ENCODE measurements at places on chromosomes 3 and 15.

GRCh38 chr3:160472344-160472743 lies 22.8 kb upstream of the TRIM59 start:
- DNase-seq: no peak

DNA sequence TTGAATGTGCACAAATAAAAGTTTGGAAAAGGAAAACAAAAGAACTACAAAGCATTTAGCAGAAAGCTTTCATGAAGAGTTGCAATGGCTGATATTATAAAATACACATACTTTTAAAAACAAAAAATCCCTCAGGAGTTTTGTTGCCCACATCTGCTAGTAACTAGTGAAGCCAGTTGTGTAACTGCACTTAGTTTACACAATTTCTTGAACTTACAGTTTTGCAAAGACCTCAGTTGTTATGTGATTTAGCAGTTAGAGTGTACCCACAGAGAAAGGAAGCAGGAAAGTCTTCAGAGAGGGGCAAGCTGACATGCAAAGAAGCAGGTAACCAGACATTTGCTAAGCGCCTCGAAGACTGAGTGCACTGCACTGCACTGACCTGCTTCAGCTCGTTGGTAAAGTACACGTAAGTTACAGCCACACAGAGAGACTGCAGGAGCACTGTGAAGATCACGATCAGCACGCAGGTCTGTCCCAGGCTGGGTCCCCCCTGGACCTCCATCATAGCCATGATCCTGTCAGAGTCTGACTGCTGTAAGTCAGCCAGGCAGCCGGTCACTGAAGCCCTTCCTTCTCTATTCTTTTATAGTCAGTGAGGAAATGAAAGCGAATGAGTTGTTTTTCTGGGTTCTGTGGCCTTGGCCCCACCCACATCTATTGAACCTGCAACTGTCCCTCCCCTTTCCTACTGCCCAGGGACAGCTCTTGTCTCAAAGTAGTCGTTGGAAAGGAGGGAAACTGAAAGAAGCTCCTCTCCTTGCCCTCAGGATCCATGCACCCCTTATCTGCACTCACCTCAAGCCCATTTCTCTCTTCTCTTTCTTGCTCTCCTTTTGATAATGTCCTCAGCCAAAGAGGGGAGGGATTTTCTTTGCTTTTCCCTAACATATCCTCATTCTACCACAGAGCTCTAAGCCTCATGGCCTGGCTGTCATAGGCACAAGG lies at the start of gene TNFSF10:
TSS of gene TNFSF10 (minus strand) at position 560 of the 948 bp plus-strand sequence. CDS start at position 514, 46 bp downstream.
- DNase-seq: peak; percentile 57

DNA sequence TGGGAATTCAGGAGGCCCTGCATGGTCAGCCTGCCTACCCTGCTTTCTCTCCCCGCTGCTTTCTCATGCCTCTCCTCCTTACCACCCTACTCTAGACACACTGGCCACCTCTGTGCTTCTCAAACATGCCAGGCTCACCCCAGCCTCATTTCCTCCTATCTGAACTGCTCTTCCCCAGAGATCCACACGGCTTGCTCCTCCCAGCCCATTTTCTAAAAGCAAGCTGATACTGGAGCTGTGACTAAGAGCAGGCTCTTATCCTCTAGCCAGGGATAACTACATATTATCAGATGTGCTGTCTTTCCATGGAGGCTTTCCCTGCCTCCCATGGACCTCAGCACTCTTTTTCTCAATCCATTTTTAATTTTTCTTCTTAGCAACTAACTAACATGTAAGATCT lies 85.9 kb downstream of the BOC start:
- DNase-seq: no peak

DNA sequence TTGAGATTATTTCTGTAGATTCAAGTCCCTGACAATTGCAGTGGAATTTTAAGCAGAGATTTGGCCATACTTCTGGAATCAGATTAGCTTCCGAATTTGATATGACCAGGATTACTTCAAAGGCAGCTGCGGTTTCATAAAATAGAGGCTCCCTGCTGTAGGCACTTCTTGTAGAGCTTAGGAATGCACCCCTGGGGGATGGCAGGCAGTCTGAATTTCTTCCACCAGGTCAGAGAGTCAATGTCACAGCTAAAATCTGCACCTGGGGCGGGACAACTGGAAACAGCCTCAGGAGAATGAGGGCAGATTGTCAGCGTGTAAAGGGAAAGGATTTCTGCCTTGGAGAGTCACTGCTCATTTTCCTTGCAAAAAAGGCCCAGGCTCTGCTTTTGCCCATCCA lies 182.6 kb downstream of the ARRDC4 start:
- DNase-seq: no peak

DNA sequence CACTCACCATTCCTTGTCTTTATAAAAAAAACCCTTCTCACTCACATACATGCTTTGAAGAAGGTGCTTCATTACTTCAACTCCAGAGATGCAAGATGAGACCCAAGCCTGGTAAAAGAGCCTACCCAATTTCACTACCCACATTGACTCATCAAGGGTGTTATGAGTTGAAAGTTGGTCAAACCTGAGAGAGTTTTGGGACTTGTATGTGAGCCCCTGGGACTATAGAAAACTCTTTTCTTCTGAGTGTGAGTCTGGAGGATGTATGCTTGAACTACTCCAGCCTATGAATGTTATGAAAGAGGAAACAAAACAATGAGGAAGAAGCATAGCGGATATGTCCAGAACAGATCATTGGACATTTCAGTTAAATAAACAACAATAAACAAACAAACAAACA lies 106.5 kb upstream of the SATB1 start:
- no peak for DNase-seq

DNA sequence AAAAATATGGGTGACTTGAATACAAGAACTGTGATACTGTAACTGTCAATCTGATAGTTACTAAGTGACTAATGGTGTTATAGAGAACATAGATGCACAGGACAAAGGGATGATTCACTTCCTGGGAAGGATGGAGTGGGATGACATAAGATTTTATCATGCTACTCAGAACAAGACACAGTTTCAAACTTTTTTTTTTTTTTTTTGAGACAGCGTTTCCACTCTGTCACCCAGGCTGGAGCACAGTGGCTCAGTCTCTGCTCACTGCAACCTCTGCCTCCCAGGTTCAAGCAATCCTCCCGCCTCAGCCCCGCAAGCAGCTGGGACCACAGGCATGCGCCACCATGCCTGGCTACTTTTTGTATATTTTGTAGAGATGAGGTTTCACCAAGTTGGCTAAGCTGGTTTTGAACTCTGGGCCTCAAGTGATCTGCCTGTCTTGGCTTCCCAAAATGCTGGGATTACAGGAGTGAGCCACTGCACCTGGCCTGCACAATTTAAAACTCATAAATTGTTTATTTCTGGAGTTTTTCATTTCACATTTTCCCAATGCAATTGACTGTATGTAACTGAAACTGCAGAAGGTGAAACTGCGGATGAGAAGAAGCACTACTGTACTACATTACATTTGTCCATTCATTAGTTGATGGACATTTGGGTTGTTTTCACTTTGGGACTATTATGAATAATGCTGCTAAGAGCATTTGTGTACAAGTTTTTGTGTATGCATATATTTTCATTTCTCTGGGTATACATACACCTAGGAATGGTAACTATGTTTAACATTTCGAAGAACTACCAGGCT lies 40.6 kb downstream of the ADIPOQ start:
- no peak for DNase-seq

- no peak for DNase-seq
Measured at GRCh38 chr3:141181819-141182218, 49.8 kb upstream of the PXYLP1 start.

GRCh38 chr3:120823156-120823555 lies 80.6 kb downstream of the GTF2E1 start:
- DNase-seq: no peak

- no peak for DNase-seq
Measured at GRCh38 chr3:133996996-133997395, 32.7 kb downstream of the SLCO2A1 start.

- DNase-seq: no peak
Measured at GRCh38 chr3:18098960-18099587, 326.1 kb downstream of the SATB1 start.

- no peak for DNase-seq
Measured at GRCh38 chr3:157156837-157157635, 2.9 kb downstream of the CCNL1 start.

DNA sequence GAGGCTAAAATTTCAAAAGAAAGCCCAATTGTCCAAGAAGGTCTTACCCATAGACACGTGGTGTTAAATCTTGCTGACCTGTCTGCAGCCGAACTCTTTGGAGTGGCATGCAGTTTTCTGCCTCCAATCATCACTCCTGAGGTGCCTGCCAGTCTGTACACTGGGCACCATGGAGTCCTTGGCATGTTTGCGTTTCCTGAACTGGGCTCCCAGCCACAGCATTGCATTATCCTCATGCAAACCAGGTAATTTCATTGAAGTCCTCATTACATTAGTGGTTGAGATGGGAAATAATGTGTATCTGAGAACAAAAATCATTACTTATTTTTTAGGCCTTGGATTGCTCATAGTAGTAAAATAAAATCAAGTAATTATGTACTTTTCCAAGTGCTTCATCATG lies 152.3 kb downstream of the AKAP13 start:
- no peak for DNase-seq

- no peak for DNase-seq
Measured at GRCh38 chr3:79497447-79498111, 270.2 kb downstream of the ROBO1 start.

GRCh38 chr15:101183226-101183930 lies 68.5 kb downstream of the CHSY1 start:
- DNase-seq: no peak

- DNase-seq: no peak
Measured at GRCh38 chr3:61081554-61081953, 169.7 kb downstream of the FHIT start.

- DNase-seq: no peak
Measured at GRCh38 chr15:33107950-33108349, 86.6 kb downstream of the FMN1 start.

- no peak for DNase-seq
Measured at GRCh38 chr15:59918994-59919951, 84.8 kb upstream of the FOXB1 start.

DNA sequence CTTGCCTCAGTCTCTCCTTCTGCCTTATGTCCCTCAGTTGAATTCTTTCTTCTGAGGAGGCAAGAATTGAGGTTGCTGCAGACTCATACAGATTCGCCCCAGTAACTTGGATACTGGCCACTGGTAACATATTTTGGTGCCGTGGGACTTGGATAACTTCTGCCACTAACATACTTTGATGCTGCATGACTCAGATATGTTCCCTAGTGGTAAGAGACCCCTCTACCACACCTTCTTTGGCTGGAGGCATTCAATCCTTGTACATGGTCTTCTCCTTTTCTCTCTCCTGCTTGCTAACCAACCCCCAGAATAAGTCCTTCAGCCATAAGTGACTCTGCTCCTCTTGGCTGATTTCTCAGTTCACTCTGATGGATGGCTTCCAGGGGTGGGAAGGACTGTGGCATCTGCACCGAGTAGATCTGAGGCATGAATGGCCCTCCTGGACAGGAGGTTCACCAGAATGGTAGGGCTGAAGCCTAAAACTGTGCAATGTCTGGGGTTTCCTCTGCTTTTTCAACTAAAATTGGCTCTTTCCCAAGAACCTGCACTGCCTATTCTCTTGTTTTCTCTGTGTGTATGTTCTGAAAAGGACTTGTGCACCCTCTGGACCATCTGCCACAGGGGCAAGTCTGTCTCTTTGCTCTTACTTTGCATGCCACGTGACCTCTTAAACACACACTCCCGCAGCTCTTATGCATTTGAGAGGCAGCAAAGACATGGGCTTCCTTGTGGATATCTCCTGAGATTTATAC lies 55.5 kb upstream of the FSTL1 start:
- DNase-seq: no peak
